ENCODE measurements at places on chromosomes 3 and 15. TPM values are rescaled to one million over a fixed set of nuclear protein-coding genes. Genes with fewer than 3 reads are reported as not detected.

GRCh38 chr3:53941184-53941583 lies 49.5 kb upstream of the SELENOK start:
- H3K4me3 ChIP-seq, result no peak overlapping the region
- peaks cover 4% of the 10 kb centered on the region for H3K27me3 ChIP-seq
- no peaks in the 10 kb centered on the region for H3K36me3 ChIP-seq
- no peaks in the 10 kb centered on the region for H3K4me1 ChIP-seq

DNA sequence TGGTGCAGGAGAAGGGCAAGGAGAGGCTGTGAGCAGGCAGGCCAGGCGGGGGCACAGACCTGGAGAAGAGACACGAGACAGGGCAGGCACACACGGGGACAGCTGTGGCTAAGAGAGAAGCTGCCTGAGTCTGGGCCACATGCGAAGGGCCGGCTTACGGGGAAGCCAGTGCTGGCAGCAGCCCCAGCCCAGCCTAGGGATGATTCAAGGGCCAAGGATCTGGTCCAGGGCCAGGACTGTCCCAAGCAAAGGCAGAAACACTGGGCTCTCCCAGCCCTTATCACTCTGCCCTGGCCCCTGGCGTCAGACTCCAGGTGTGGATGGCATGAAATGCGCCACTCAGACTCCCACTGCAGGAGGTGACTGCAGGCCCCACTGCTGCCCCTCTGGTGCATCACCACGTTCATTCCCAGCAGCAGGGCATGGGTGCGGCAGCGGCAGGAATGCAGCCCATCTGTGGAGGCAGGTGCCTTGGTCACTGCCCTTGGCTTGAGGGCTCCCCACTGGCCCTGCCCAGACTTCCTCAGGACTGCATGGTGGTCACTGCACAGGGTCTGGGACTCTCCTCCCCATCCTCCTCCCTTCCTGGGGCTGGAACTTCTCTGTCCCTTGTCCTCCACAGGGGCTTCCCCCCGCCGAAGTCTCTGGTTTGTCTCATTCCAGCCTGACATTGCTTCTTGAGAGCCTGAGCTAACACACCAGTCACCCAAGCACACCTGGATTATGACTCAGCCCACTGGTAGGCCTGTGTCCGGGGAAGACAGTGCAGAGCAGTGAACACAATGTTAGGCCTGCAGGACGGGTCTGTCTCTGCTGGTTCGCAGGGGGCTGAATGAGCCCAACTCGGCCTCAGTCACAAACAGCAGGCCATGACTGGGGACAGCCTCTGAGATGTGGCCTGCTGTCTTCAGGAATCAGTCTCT lies 69.3 kb downstream of the TBC1D2B start:
- no peak overlapping the region for H3K27ac ChIP-seq
- H3K4me1 ChIP-seq, result no peaks in the 10 kb centered on the region
- H3K4me3 ChIP-seq, result no peak overlapping the region
- no peaks in the 10 kb centered on the region for H3K27me3 ChIP-seq
- DNase-seq, result no peak

HTR3E gene
- total RNA-seq, result not detected

PLSCR5 gene
- total RNA-seq, result not detected

GRCh38 chr15:39574427-39574826 lies 6.5 kb upstream of the THBS1 start:
- H3K27me3 ChIP-seq, result no peaks in the 10 kb centered on the region
- H3K4me1 ChIP-seq, result no peaks in the 10 kb centered on the region
- no peak overlapping the region for H3K27ac ChIP-seq
- no peak overlapping the region for H3K4me3 ChIP-seq

NGLY1 gene
- 61.4 TPM for total RNA-seq

DNA sequence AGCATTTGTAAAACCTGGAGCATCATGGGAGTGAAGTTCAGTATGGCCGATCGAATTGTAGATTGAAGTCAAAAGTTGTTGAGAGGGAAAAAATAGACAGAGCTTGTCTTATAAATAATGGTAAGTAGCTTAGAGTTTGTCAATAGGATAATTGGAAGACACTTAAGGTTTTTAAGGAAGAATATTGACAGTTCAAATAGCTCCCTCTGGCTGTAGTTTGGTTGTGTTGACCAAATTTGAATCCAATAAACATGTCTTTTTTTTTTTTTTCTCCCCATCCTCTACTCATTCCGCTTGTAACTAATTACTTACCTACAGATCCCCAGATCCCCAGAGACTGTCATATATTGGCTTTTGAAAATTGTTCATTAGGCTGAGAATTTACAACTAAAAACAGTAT lies 677.0 kb downstream of the AGBL1 start:
- H3K4me3 ChIP-seq, result no peak overlapping the region
- DNase-seq, result no peak
- no peak overlapping the region for H3K27ac ChIP-seq
- no peaks in the 10 kb centered on the region for H3K27me3 ChIP-seq
- no peaks in the 10 kb centered on the region for H3K36me3 ChIP-seq

GRCh38 chr3:190055773-190056172 lies 64.9 kb downstream of the P3H2 start:
- no peaks in the 10 kb centered on the region for H3K27me3 ChIP-seq
- no peak overlapping the region for H3K4me3 ChIP-seq
- no peak overlapping the region for H3K27ac ChIP-seq
- no peaks in the 10 kb centered on the region for H3K4me1 ChIP-seq

- H3K36me3 ChIP-seq, result no peaks in the 10 kb centered on the region
- no peak overlapping the region for H3K27ac ChIP-seq
- H3K4me3 ChIP-seq, result no peak overlapping the region
- H3K27me3 ChIP-seq, result peaks cover 8% of the 10 kb centered on the region
- no peak for DNase-seq
These were observed 271.3 kb upstream of the RGMA start for GRCh38 chr15:93360318-93360717.

- H3K36me3 ChIP-seq, result no peaks in the 10 kb centered on the region
- H3K27ac ChIP-seq, result no peak overlapping the region
- peak; percentile 10 for DNase-seq
- H3K4me3 ChIP-seq, result no peak overlapping the region
These were observed 78.0 kb upstream of the SLC25A36 start for GRCh38 chr3:140863580-140864009.

DNA sequence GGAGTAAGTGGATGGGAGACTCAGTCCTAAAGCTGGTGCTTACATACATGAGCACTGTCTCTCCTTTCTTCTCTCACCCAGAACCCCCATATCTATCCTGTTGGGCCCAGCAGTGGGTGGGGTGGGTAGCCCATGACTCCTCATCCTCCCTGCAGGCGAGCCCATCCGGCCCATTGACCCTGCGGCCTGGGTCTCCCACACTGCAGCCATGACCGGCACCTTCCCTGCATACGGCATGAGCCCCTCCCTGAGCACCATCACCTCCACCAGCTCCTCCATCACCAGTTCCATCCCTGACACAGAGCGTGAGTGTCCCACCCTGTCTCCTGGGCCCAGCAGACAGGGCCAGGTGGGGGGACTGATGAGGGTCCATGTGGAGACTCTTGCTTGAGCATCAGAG lies 8.0 kb upstream of the AP2M1 start:
- no peak for DNase-seq
- H3K4me1 ChIP-seq, result no peaks in the 10 kb centered on the region
- H3K27me3 ChIP-seq, result no peaks in the 10 kb centered on the region

GRCh38 chr15:99407716-99408115 lies 156.4 kb downstream of the LRRC28 start:
- no peaks in the 10 kb centered on the region for H3K36me3 ChIP-seq
- H3K4me3 ChIP-seq, result no peak overlapping the region
- peaks cover 11% of the 10 kb centered on the region for H3K4me1 ChIP-seq
- no peak for DNase-seq

- H3K27ac ChIP-seq, result no peak overlapping the region
- no peaks in the 10 kb centered on the region for H3K27me3 ChIP-seq
- no peak for DNase-seq
These were observed 15.5 kb upstream of the PPP1R2 start for GRCh38 chr3:195558602-195559001.

GRCh38 chr3:17420668-17421067 lies 321.8 kb downstream of the TBC1D5 start:
- no peak for DNase-seq
- H3K4me1 ChIP-seq, result no peaks in the 10 kb centered on the region
- H3K4me3 ChIP-seq, result no peak overlapping the region

CHRNA7 gene
- total RNA-seq, result 0.79 TPM

DNA sequence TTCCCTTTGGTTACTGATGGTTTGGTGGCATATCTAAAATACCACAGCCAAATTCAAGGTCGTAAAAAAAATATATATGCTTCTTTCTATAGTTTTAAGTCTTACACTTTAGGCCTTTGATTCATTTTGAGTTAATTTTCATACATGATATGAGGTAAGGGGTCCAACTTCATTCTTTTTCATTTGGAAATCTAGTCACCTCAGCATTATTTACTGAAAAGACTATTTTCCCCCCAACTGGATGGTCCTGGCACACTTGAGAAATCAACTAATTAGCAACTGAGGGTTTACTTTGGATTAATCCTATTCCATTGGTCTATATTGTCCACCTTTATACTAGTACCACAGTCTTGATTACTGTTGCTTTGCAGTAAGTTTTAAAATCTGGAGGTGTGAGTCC lies 26.2 kb downstream of the RHOA start:
- H3K27ac ChIP-seq, result no peak overlapping the region
- H3K4me3 ChIP-seq, result no peak overlapping the region
- DNase-seq, result no peak

ABTB1 gene
- total RNA-seq, result 187 TPM

DNA sequence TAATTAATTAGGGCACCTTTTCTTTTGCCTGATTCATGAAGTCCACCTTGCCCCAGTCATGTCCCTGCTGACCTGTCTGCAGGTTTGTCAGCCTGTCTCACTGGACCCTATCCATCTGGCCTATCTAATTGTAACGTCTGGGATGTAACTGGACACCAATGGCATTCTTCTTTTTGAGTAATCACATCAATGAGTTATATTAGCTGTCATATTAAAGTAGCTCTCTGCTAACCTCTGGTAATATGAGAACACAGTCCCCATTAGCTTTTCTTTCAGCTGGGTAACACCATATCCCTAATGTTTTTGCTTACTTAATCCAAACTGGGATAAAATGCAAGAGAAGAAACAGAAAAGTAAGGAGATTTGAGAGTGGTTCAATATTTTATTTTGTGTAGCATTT lies 166.2 kb upstream of the VEPH1 start:
- H3K4me3 ChIP-seq, result no peak overlapping the region
- no peaks in the 10 kb centered on the region for H3K27me3 ChIP-seq
- DNase-seq, result no peak
- no peak overlapping the region for H3K27ac ChIP-seq
- no peaks in the 10 kb centered on the region for H3K36me3 ChIP-seq

GRCh38 chr3:49406571-49407565 lies 4.9 kb downstream of the RHOA start:
- no peak for DNase-seq
- no peak overlapping the region for H3K4me3 ChIP-seq

DNA sequence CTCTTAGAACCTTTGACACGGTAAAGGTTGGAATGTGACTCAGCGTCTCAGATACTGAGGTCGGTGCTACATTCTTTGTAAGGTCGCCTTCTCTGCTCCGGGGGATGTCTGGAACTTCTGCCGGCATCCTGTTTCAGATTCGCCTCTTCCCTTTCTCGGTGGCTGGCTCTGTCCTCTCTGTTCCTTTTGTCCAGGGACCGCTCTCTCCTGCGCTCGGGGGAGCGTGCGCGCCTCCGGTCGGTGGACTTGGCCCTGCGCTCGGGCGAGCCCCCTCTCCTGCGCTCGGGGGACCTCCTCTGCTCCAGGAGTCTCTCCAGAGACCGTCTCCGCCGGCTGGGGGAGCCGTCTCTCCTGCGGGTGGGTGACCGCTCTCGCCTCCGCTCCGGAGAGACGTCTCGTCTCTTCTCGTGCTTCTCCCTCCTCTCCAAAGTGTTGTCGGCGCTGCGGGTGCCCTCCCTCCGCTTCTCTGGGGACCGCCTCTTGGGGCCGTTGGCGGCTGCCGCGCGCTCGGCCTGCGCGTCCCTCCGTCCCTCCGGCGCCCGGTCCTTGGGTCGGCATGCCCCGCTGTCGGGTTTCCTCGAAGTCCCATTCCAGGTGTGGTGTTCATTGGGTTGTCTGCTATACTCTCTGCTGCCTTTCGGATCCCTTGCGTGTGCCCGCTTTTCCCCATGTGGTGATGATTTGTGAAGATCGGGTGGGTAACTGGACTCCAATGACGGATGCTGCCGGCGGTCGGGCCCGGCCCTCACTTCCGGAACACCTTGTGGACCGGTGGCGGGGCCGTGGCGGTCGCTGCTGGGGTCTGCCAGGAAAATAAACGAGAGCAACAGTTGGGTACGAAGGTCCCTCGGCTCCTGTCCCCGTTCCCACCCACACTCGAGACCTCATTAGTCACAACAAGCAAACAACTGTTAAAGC lies 668.8 kb upstream of the ADAMTS9 start:
- H3K27ac ChIP-seq, result no peak overlapping the region
- no peaks in the 10 kb centered on the region for H3K4me1 ChIP-seq
- no peaks in the 10 kb centered on the region for H3K36me3 ChIP-seq
- DNase-seq, result no peak

SLC27A2 gene
- 0.70 TPM for total RNA-seq

DNA sequence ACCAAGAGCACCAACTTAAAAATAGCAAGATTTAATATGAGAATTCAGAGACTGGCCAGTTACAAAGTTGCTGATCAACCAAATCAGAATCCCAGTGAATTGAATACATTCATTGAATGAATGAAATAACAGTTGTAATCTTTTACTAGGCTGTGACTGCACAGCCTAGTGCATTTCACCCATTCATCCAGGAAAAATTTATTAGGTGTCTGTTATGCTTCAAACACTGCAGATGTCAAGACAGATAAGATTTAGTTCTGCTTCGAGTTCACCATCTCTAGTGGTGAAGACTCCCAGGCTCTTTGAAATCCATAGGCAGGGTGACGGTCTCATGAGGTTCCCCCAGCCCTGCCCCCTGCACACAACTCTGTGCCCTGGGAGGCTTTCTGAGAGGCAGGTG lies 28.9 kb downstream of the TGM4 start:
- H3K36me3 ChIP-seq, result no peaks in the 10 kb centered on the region
- H3K4me1 ChIP-seq, result no peaks in the 10 kb centered on the region
- DNase-seq, result no peak
- no peak overlapping the region for H3K4me3 ChIP-seq
- H3K27ac ChIP-seq, result no peak overlapping the region
- H3K27me3 ChIP-seq, result peaks cover 2% of the 10 kb centered on the region

FSD2 gene
- total RNA-seq, result not detected

B3GNT5 gene
- total RNA-seq, result 0.92 TPM

- no peaks in the 10 kb centered on the region for H3K36me3 ChIP-seq
- no peak overlapping the region for H3K4me3 ChIP-seq
- peaks cover 12% of the 10 kb centered on the region for H3K4me1 ChIP-seq
- H3K27me3 ChIP-seq, result no peaks in the 10 kb centered on the region
- DNase-seq, result no peak
These were observed 148.5 kb downstream of the OSBPL10 start for GRCh38 chr3:31832551-31832950.

SATB1 gene
- 282 TPM for total RNA-seq

CLSTN2 gene
- total RNA-seq, result 0.03 TPM

- peaks cover 31% of the 10 kb centered on the region for H3K27me3 ChIP-seq
- H3K4me3 ChIP-seq, result no peak overlapping the region
- DNase-seq, result peak; percentile 15
- no peak overlapping the region for H3K27ac ChIP-seq
These were observed 72.7 kb downstream of the SCN5A start for GRCh38 chr3:38576526-38577370.

GLDN gene
- 0.18 TPM for total RNA-seq

NAA50 gene
- total RNA-seq, result 67.1 TPM

- no peaks in the 10 kb centered on the region for H3K4me1 ChIP-seq
- no peaks in the 10 kb centered on the region for H3K36me3 ChIP-seq
- no peak overlapping the region for H3K27ac ChIP-seq
- no peak overlapping the region for H3K4me3 ChIP-seq
- DNase-seq, result no peak
These were observed 181.4 kb downstream of the GAP43 start for GRCh38 chr3:115804713-115805119.

UBA7 gene
- total RNA-seq, result 299 TPM

All from T-cell (primary cell).